ENCODE measurements at places on chromosomes 7 and 10.

DNA sequence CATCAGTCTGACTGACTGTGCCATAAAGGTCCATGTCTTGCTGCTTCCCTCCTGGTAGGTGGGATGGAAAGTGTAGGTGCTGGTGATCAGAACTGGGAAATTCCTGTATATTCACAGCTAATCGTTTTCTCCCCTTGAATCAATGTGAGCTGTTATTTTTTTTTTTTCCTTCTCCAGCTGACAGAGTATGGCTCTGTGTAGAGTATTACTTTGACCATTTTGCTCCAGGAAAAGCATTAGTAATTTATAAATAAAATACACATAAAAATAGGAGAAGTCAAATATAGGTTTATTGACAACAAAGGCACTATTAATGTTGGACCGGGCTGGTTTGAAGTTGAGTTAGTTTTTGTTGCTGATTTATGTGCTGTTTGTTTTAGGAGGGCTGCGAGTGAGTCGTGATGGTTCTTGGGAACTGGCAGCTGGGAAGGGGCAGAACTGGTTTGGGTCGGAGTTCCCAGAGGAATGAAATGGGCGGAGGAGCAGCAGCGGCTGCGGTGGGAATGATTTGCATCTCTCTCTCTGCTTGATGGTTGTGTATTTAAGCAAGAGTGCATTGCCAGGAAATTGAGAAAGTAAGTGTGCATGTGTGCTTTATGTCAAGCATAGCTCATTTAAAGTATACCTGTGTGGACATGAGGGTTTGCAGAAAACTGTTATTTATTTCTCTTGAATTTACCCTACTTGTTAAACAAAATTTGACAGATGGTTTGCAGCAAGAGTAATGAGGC lies 80.9 kb downstream of the LRMDA start:
- DNase-seq = no peak

- no peak for DNase-seq
Observed at GRCh38 chr10:74244097-74244685, 93.2 kb downstream of the ADK start.

DNA sequence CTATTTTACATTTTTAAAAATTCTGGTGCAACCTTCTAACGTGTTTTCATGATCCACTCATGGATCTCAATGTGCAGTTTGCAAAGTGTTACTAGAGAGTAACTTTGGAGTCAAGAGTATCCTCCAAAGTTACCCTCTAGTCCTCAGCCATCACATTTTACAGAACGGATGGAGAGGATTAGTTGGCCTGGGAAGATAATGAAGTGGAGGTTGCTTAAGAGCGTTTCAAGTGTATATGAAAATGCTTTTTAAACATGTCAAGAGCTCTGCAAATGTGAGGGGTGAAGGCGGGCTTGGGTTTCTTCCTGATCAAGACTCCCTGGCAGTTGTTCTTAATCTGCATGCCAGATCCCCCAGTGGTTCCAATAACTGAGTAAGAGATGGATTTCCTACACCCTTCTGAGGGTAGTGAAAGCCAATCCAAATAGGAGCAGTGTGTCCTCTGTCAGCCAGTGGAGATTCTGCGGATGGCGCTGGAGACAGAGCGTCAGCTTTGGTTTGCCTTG lies 299.4 kb upstream of the NPVF start:
- no peak for DNase-seq

- DNase-seq = peak; percentile 9
Observed at GRCh38 chr7:148700661-148701064, 2.0 kb downstream of the CUL1 start.

DNA sequence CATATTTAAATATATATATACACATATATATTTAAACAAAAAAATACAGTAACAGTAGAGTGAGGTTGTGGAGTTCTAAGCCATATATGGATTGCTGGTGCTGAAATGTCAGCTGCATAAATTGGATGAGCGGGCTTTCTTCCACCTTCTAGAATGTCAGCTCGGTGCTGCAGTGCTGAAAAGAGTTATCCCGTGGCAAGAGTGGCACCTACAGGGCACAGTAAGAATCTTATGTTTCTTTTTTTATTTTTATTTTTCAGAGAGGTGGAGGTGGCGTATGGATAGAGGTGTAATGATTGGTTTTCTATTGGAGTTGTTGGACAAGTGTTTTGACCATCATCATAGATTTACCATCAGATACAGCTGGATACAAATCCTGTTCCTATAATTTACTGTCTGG lies 86.2 kb upstream of the DYNC1I1 start:
- DNase-seq = no peak

GRCh38 chr7:28771906-28772622 lies 186.1 kb downstream of the TRIL start:
- no peak for DNase-seq

DNA sequence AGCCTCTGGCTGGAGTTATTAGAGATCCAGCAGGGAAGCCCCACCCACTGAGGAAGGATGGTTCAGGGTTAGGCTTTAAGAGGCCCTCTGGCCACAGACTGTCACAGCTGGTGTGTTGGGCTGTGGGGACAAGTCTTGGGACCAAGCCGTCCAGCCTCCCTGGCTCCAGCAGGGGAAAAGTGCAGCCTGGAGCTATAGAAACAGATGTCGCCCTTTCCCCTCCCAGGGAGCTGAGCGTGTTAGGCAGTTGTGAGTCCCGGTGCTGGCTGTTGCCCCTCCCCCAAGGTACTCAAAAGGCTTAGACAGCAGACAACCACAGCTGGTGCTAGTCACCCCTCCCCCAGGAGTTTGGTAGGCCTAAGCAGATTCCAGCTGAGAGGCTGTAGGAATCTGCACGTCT lies 143.4 kb downstream of the TMEM168 start:
- no peak for DNase-seq

DNA sequence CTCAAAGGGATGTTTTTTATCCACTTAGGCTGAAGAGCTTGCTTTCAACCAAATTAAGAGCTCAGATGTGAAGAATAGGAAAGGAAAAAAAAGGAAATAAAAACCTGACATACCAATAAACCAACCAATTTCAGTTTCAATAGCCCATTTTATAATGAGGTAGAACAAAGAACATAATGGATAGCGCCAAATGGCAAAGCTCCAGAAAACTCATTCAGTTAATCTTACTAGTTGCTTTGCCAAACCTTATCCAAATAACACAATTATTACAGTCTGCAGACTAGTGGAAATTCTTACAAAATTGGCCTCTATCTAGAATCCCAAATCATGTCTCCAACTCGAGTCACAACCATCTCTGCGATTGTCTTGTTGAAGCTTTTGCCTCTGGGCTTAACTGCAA lies 337.0 kb downstream of the CRPPA start:
- DNase-seq = no peak

DNA sequence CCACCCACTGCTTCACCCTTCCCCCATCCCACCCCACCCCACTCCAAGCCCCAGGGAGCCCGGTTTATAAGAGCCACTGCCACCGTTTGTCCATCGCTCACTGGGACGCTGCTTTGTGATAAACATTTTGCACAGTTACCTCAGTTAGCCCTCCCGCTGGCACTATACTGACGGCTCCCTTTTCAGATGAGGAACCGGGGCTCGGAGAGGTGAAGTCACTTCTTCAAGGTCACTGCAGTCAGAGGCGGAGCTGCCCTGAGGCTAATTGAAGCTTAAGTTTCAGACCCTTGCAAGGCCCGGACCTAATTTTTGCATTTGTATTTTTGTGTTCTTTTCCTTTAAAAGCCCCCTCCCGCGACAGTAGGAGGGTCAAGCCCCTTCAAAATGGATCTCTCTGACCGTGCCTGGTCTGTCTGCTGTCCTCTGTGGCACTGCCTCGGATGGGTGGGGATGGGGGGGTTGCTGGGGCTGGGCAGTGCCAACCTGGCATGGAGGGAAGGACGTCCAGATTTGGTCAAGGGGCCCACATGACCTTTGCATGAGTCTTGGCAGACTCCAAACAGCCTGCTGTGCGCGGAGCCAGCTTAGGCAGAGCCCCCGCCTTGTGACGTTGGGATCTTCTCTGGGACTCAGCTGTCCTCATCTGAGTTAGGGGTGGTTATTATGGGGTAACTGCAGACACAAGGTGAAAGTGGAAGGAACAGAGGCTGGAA lies 17.7 kb upstream of the NODAL start:
- DNase-seq = no peak

GRCh38 chr7:1673581-1674118 lies 3.6 kb downstream of the ELFN1 start:
- DNase-seq = no peak

GRCh38 chr10:9331583-9332008 lies 1277.1 kb downstream of the GATA3 start:
- no peak for DNase-seq

DNA sequence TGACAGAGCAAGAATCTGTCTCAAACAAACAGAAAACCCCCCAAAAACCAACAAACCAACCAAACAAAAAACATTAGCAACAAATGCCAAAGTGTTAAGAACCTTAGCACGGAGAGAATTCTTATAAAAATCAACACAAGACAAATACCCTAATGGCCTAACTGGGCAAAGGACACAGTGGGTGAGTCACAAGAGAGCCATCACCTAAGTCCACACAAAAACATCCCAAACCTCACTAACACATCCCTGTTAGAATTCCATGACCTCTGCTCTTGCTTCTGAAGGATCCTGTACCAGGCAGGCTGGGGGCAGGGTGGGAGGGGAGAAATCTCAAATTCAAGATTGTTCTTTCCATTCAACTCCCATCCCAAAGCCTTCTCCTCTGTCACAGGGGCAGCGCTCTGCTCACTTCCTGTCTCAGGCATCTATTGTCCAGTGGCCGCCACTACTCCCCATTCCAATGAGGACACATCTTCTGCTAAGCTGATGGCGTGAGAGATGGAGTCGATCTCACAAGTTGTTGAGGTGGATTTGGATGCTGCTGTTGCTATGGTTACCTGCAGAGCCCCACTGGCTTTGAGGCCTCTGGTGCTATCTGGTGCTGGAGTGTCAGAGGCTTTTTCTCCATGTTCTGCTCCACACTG lies 9.2 kb downstream of the IL15RA start:
- no peak for DNase-seq

DNA sequence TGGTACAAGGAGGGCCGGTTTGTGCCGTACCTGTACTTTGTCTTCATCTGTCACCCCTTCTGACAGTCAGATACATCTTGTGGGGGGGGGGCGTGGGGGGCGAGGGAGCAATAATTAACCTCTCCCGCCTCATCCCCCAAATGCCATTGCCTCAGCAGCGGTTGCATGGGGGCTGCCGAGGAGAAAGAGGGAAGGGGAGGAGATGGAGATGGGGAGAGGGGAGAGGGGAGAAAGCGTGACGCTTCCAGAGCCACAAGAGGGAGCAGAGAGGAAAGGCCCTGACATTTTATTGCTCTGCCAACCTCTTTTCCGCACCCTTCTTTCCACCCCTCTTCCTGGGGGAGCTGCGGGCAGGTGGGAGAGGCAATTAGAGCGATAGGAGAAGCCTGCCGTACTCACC lies 11.8 kb downstream of the KAZALD1 start:
- DNase-seq = no peak

DNA sequence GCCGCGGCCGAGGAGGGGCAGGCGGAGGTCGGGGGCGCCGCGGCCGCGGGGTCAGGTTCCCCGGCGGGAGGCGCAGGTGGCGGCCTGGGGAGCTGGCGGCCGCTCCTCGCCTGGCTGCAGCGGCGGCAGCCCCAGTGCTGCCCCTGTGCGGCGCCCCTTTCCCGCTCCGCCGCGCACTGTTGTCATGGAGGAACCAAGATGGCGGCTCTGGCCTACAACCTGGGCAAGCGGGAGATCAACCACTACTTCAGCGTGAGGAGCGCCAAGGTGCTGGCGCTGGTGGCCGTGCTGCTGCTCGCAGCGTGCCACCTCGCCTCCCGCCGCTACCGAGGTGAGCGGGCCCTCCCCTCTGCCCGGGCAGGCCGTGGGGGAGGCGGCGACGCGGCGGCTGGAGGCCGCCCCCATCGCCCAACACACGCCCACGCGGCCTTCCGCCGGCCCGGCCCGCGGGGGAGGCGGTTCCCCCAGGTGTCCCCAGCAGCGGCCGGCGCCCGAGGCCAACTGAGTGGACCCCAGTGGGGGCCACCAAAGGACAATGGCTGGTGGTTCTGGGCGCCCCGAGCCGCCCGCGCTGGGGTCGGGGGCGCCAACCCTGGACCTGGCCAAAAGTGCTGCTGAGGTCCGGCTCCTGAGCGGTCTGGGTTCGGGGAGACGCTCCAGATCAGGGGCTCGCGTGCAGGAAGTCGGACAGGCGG lies 425 bp downstream of the CASD1 start:
- peak; percentile 80 for DNase-seq

DNA sequence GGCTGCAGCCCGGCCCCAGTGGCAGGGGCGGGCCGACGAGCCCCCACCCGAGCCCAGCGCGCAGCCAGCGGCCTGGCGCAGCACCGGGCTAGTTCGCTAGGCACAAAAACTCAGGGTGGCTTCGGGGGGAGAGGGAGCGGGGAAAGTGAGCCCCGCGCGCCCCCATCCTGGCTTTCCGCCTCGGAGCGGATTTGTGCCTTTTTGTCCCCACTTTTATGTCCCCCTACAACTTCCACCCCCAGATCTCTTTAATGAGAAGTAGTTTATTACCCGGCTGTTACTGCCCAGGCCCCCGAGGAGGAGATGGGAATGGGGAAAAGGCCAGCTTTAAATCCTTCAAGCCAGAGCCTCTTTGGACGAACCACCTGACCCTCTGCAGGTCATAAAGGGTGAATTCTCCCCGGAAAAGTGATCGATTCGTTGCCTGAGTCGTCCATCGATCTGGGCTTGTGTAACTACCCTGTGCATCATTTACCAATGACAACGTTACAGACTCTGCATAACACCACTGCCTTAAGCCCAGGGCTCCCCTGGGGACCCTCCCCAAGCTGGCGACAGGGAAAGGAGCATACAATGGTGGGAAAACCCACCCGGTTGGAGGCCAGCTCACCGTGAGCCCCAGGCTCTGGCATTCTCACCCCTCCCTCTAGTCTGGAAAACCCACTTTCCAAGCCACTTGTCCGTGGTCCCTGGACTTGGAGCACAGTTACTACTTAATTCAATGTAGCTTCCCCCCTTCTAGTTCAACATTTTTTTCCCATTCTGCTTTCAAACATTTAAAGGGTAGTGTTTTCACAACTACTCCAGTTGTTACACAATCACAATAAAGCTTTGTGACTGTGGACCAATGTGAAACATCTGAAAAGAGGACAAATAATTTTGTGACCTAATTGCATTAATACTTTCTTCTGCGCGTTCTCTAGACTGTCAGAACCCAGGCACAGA lies 748 bp upstream of the SH3PXD2A start:
- DNase-seq = no peak

DNA sequence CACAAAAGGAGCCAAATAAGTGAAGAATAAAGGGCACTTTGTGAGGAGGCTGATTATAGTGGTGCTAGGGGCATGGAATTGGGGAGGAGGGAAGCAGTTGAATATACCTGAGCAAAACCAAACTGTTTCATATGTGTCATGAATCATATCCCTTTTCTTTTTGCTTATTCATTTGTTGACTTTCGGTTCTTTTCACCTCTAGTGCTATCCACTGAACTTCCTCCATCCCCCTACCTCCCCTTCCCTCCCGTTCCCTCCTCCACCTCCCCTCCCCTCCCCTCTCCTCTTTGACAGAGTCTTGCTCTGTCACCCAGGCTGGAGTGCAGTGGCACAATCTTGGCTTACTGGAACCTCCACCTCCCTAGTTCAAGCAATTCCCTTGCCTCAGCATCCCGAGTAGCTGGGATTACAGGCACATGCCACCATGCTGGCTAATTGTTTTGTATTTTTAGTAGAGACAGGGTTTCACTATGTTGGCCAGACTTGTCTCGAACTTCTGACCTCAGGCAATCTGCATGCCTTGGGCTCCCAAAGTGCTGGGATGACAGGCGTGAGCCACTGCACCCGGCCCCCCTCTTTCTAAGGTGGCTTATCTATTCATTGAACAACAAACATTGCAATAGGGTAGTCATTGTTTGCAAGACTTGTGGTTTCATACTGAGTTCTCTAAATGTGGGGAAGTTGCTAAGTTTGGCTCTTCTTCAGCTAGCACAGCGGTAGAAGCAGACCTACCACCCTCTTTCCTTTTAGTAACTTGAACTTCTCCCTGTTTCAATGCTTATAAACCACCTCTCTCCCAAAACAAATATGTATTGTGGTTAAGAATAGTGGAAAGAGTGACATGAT lies 150.4 kb upstream of the PRPS1L1 start:
- no peak for DNase-seq
